ENCODE measurements at places on chromosomes 16 and 17.

DNA sequence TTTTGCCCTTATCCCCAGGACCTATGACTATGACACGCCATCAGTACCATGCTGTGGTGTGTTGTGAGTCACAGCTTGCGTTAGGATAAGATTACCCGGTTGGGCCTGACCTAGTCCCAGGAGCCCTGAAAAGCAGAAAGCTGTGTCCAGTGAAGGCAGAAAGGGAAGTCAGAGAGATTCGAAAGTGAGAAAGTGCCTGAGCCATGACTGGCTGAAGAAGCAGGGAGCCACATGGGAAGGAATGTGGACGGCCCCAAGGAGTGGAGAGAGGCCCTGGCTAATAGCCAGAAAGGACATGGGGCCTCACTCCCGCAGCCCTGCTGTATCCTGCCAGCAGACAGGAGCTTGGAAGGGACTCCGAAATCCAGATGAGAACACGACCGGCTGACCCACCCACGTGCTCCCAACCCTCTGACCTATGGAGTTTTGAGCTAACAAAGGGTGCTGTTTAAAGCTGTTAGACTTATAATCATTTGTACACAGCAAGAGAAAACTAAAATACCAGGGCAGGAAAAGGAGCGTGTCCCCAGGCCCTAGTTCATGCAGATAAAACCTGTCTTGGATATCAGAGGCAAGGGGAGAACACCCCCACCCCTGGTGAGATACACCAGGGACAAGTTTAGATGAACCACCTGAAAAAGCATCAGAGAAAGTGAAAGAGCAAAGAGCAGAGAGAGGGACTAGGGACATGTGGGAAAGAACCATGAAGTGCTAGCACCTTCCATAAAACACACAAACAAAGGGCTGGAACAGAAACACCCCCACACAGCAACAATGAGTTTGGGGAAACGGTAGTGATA, 115.3 kb downstream of the SLC39A11 start:
- peak; percentile 73 for DNase-seq
- H3K36me3 ChIP-seq: no peaks in the 10 kb centered on the region
- no peak overlapping the region for H3K4me3 ChIP-seq
- H3K4me1 ChIP-seq: peaks cover 6% of the 10 kb centered on the region

GRCh38 chr16:88855736-88856121, 1.0 kb downstream of the GALNS start:
- peak overlapping the region; percentile 87 for H3K4me3 ChIP-seq
- no peak for DNase-seq
- no peaks in the 10 kb centered on the region for H3K27me3 ChIP-seq
- H3K36me3 ChIP-seq: peaks cover 22% of the 10 kb centered on the region
- H3K4me1 ChIP-seq: peaks cover 14% of the 10 kb centered on the region

DNA sequence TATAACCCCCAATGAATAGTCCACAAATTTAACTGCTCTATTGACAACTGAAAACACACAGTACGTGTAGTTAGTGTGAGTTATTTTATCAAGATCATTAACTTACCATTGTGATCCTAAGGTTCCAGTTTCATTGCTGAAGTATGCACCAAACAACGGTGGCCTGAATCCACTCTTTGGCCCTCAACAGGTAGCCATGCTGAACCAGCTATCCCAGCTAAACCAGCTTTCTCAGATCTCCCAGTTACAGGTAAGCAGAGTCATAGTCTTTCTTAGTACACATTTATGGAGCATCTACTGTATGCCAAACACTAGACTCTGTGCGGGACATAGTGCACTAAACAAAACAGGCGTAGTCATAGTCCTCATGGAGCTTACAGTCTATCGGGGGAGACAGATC, 40.3 kb upstream of the SLC5A11 start:
- no peak overlapping the region for H3K4me3 ChIP-seq
- H3K36me3 ChIP-seq: peaks cover 96% of the 10 kb centered on the region
- no peak for DNase-seq
- H3K4me1 ChIP-seq: no peaks in the 10 kb centered on the region
- H3K27ac ChIP-seq: no peak overlapping the region
- no peaks in the 10 kb centered on the region for H3K27me3 ChIP-seq

- no peak overlapping the region for H3K4me3 ChIP-seq
- no peaks in the 10 kb centered on the region for H3K4me1 ChIP-seq
- H3K27ac ChIP-seq: no peak overlapping the region
- DNase-seq: no peak
These were observed 147.7 kb downstream of the ABCC12 start for GRCh38 chr16:48008011-48008525.

GRCh38 chr17:34997355-34997862, 17.1 kb downstream of the LIG3 start:
- H3K4me1 ChIP-seq: peaks cover 13% of the 10 kb centered on the region
- no peak overlapping the region for H3K4me3 ChIP-seq
- no peak for DNase-seq
- H3K27ac ChIP-seq: peak overlapping the region; percentile 54
- no peaks in the 10 kb centered on the region for H3K27me3 ChIP-seq
